ENCODE measurements at places on chromosomes 5 and 9.

DNA sequence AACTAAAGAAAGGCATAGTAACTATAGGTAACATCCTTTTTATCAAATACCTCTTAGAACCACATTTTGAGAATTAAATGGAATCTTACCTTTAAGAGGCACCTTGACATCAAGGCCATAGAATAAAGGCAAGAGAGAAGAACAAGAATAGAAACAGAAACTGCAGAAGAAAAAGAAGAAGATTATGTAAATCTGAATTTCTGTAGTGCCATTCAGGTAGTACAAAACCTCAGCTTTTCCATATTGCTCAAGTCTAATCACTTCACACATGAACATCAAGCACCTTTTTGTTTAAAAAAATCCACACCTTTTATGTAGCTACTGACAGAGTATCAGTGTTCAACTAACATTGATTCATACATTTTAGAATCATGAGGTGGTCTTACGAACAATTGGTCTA, 91.8 kb upstream of the DPYSL3 start:
- DNase-seq: no peak

DNA sequence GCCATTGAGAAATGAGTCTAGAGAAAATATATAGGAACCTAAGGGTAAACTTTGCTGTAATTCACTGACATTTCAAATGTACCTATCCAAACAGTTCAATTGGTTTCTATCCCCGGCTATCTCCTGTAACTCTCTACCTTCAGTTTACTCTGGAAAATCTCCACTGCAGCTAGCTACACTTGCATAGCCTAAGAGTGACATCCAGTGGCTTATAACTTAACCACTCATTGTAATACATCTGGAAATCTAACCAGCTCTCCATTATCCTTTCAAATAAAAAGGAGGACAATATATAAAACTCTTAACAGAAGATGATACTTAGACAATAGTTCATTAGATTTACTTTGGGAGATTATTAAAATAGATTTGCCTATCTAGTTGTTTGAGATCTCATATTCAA, 35.3 kb upstream of the SPDL1 start:
- DNase-seq: no peak

DNA sequence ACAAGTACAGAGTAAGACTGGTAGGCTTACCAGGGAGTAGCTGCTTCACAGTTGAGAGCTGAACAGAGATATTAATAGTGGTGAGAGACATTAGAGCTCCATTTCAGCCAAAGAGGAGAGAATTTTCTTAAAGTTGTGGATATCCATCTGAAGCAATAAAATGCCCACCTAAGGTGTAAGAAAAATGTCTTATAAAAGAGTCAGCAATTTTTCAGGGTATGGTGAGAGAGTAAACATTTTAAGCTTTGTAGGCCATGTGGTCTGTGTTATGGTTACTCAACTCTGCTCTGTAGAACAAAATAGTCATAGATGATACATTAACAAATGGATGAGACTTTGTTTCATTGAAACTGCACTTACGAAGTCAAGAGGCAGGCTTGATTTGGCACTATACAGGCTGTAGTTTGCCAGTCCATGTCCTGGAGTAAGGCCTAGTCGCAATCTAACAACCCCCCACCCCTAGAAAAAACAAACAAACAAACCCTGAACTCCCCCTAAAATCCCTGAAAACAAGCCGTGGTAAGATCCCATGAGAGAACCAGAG, 945.4 kb upstream of the SEMA6A start:
- no peak for DNase-seq

DNA sequence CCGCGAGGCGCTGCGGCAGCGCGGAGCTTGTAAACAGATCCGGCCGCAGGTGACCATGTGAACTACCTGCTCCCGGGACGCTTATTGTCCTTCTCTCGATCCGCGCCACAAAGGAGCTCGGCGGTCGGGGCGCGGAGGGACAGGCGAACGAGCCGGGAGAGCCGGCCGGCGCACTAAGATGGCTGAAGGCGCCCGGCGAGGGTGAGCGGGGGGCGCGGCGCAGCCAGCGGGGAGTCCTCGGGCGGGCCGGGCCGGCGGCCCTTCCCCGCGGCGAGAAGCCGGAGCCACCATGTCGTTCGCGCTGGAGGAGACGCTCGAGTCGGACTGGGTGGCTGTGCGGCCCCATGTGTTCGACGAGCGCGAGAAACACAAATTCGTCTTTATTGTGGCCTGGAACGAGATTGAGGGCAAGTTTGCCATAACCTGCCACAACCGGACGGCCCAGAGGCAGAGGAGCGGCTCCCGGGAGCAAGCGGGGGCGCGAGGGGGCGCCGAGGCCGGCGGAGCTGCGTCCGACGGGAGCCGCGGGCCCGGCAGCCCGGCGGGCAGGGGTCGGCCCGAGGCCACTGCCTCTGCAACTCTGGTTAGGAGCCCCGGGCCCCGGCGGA, 535 bp downstream of the JMY start:
- DNase-seq: no peak

GRCh38 chr5:135477613-135478066, 25.5 kb upstream of the TIFAB start:
- no peak for DNase-seq

DNA sequence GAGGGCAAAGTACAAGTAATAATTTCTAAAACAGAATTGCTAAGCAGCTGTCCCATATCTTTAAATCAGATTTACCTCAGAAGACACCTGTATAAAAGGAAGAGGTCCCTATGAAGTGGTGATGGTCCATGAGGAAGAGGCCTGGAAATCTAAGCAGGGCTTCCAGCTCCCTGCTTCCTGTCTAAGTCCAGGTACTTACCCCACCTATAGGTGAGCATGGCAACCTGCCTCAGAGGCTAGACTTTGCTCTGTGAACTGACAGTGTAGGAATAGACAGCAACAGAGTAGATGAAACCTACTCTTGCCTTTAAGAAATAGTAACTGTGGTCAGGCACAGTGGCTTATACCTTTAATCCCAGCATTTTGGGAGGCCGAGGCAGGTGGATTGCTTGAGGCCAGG, 55.8 kb upstream of the ARRDC3 start:
- no peak for DNase-seq

- DNase-seq: no peak
Observed at GRCh38 chr5:173786286-173787187, 101.6 kb upstream of the CPEB4 start.

GRCh38 chr9:7963026-7963425, 163.4 kb upstream of the DMAC1 start:
- DNase-seq: no peak

GRCh38 chr9:123599781-123600180, 243.8 kb downstream of the CRB2 start:
- no peak for DNase-seq

GRCh38 chr5:36870399-36871040, 6.0 kb upstream of the NIPBL start:
- DNase-seq: no peak

DNA sequence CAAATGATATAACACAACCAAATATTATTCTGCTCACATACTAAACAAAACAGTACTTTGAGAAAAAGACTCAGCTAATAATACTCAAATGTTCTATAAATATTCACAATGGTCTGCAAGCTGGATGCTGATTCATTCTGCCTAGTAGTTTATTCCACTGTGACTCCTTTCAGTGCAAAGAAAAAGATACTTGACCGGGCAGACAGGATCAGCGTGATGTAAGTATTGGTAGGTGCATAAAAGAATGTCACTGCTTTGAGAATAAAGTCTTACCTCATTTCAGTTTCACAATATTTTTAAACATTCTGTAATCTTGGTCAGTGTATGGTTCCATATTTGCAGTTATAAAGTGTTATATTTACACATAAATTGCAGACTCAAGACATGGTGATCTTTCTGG, 223.0 kb upstream of the NUDT12 start:
- DNase-seq: no peak

GRCh38 chr5:68303038-68303738, 87.6 kb downstream of the PIK3R1 start:
- DNase-seq: no peak

DNA sequence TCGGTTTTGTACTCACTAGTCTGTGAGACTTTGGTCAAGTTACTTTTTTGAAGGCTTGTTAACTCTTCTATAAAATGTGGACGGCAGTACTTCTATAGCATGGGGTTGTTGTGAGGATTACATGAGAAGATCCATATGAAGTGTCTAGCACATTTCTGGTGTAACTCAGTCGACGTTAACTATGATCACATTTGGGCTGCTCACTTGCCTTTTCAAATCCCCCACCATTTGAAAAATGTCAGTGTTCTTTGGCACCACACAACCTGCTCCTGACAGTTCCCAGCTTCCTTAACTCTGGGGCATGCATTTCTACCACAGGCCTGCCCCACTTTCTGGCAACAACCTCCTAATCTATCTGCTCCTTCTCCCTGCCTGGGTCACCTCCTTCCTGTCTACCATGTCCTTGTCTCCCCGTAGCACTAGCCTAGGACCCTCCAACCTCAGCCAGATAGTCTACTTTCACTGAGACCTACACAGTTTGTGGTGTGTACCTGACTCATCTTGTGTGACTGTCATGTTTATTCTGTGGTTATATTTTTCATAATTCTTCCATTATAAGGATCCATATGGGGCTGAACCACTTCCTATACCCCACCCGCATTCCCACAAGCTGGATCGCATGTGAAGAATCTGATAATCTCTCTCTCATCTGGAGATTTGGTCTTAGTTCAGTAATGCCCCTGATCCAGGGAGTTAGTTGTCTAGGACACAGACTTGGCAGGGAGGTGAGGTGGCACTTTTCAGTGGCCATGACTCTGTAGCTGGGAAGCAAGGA, 30.2 kb upstream of the BASP1 start:
- no peak for DNase-seq

GRCh38 chr9:74120470-74120869, 376.7 kb upstream of the RORB start:
- DNase-seq: no peak

DNA sequence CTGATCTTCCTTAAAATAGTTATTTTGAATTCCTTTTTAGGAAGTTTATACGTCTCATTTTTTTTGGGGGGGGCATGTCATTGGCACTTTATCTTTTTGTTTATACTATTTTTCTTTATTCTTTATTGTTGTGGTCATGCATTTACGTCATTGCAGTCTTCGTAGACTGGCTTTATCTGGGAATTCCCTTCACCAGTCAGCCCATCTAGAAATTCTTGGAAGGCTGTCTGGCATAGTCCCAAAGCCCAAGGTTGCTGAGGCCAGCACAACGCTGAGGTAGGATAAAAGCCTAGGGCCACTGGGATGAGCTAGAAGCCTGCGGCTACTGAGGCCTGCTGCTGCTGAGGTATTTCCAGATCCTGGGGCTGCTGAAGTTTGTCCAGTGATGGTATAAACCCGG, 121.5 kb downstream of the ISOC1 start:
- DNase-seq: no peak

DNA sequence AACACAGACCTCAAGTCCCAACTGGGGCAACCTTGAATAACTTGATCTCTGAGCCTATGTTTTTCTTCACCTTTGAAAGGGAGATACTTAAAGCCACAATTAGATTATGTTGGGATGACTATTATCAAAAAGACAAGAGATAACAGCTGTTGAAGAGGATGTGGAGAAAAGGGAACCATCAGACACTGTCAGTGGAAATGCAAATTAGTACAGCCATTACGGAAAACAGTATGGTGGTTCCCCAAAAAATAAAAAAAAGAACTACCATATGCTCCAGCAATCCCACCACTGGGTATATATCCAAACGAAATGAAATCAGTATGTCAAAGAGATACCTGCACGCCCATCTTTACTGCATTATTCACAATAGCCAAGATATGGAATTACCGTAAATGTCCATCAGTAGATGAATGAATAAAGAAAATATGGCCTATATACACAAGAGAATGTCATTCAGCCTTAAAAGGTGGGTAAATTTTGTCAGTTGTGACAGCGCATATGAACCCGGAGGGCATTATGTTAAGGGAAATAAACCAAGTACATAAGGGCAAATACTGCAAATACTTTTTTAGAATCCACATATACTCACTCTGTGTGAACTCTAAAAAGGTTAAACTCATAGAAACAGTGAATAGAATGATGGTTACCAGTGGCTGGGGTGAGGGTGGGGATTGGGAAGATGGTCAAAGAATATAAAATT, 12.7 kb downstream of the FAT2 start:
- no peak for DNase-seq

DNA sequence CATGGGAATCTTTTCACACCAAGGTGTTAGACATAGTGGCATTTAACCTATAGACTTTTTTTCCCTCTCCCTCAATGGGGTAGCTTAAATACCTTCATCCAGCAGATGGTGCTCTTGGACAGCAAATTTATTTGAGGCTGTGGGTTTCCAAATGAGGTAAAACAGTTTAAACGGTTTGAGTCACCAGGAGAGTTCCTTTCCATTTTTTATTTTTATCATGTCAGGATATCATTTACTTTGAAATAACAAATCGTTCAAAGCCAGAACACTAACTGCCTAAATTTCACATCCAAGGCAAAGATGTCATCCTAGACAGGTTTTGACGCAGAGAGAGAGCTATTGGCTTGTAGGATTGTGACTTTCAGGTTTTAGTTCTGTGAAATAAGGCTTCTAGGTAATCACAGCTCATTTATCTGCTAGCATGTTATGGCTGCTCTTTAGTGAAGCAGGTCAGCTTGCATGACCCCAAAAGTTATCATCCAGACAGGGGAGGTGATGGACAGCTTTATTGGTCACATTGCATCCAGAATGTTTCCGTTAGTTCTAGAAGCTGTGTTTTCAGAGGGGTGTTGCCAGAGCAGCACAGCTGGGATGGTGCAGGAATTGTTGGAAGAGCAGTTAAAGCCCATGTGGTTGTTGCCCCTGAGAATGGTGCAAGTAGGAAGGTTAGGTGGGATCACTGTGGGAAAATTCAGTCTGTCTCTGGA, 69.8 kb downstream of the KDM4C start:
- no peak for DNase-seq

- DNase-seq: no peak
Observed at GRCh38 chr5:178273665-178274541, 41.3 kb upstream of the PHYKPL start.

DNA sequence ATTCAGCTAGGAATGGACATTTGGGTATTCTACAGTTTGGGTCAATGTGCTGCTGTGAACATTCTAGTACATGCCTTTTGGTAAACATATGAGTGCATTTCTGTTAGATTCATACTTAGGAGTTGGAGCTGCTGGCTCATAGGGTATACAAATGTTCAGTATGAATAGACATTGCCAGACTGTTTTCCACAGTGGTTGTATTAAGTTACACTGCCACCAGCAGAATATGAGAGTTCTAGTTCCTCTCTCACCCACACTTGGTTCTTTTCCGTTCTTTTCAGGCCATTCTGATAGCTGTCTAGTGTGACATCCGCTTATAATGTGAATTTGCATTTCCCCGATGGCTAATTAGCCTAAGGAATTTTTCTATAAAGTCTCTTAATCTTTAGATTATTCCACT, 25.0 kb downstream of the STOM start:
- no peak for DNase-seq
